ENCODE measurements at places on chromosomes 2 and 18.

GRCh38 chr2:170163411-170164065 is 14.4 kb upstream of the MYO3B start:
- DNase-seq: no peak

DNA sequence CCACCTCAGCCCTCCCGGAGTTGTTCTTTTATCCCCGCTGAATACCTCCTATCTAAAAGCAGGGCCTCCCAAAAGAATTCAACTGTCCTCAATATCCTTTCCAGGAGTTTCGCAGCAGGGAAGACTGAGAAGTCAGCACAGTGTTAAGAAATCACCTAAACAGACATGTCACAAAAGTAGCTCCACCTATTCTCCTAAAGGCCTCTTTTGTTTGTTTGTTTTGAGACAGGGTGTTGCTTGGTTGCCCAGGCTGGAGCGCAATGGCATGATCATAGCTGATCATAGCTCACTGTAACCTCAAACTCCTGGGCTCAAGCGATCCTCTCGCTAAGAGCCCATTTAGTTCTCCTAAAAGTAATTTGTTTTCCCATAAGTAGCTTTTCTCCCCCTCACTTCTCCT is 53.8 kb downstream of the TEX44 start:
- no peak for DNase-seq

DNA sequence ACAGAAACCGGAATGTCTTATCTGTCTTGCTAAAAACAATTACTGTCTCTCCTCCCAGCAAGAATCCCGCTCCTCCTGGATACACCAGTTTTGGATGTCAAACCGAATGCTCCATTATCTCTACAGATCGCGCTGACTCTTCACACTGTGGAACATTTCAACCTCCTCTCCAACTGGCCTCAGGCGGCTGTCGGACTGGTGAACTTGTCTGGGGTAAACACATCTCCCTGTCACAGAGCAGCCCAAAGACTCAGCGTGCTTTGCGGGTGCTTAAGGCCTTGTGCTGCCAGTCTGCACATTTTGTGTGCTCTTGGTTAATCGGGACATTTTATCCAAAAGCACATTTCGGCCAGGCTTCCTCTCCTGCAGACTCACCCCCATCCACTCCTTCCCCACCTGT is 173.1 kb downstream of the ICOS start:
- DNase-seq: no peak

GRCh38 chr18:61998957-61999356 is 106.2 kb upstream of the RNF152 start:
- no peak for DNase-seq

DNA sequence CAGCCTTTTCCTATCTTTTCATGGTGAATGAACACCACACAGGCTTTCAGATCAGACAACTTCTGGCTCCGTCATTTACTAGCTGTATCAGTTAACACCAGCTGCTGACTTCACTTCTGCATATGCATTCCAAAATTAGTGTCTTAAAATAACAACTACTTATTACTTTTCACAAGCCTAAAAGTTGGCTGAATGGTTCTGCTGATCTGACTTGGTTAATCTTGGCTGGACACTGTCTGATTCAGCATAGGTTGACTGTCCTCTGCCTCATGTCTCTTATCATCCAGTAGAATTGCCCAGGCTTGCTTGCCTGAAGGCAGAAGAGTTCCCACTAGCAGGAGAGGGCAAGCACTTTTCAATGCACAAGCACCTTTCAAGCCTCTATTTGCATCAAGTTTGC is 72.7 kb downstream of the MARCHF4 start:
- no peak for DNase-seq

GRCh38 chr2:98769784-98770183 is 38.9 kb upstream of the MGAT4A start:
- DNase-seq: no peak

GRCh38 chr2:235858881-235859280 is 309.3 kb downstream of the GBX2 start:
- no peak for DNase-seq

- DNase-seq: no peak
Measured at GRCh38 chr2:37415128-37415820, 70.8 kb downstream of the QPCT start.

GRCh38 chr18:35030277-35030989 is 10.8 kb upstream of the MAPRE2 start:
- no peak for DNase-seq

- DNase-seq: no peak
Measured at GRCh38 chr2:169291517-169291916, 70.8 kb downstream of the LRP2 start.

GRCh38 chr2:64359892-64360657 is 93.9 kb upstream of the LGALSL start:
- DNase-seq: peak; percentile 62

DNA sequence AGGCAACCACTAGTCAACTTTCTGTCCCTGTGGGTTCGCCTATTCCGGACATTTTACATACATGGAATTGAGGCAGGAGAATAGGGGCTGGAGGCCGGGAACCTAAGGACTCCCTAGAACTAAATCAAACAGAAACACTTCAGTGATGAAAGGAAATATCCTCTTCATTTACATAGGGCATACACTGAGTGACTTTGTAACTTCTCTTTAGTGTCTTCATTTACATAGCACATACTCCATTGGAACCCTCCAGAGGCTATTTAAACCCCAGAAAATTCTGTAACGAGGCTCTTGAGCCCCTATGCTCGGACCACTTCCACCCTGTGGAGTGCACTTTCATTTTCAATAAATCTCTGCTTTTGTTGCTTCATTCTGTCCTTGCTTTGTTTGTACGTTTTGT is 56.5 kb downstream of the CCDC195 start:
- DNase-seq: no peak

DNA sequence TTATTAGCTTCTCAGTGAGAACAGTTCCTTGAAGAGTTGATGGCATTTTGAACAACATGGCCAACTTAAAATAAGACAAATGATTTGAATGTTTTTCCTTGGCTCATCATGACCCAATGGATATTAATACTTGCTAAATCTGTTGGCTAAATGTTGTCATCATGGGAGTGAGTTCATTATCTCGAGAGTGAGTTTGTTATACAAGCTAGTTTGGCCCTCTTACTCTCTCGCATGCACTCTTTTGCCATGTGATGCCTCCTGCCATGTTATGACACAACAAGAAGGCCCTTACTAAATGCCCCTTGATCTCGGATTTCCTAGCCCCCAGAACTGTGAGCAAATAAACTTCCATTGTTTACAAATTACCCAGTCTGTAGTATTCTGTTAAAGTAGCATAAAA is 22.9 kb upstream of the SANBR start:
- no peak for DNase-seq

DNA sequence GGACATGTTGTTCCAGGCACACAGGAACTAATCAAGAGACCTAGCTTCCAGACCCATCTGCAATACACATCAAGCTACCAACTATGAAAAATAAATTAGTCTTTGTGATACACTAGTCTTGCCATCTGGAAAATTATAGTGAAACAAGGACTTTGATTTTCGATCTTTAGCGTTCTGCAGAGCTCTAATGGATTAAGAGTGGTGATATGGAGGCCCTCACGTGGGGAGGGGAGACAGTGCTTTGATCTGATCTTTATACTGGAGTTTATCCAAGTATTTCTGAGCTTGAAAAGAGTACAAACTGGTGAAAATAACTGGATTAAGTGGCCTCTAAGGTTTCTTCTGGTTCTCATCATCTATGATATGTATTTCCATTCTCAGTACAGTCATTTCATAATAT is 273.4 kb upstream of the CDH7 start:
- no peak for DNase-seq

GRCh38 chr2:215826376-215826775 is 187.0 kb downstream of the MREG start:
- no peak for DNase-seq

GRCh38 chr2:45585267-45585861 is 25.7 kb downstream of the SRBD1 start:
- no peak for DNase-seq

DNA sequence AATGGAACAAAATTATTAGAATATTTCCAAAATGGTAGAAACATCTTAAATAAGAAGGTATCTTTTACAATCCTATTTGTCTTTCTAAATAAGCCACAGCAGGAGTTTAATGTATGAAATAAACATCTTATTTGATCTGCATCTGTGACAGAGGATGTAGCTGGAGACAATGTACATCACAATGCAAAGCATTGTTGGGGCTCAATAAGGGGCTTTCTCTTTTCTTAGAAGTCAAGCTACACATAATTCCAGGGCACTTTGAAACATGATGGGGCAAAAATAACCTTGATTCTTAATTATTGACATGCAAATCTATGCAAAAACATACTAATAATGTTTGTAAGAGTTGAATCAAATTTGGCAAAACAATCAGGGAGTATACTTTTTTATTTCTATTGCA is 255.1 kb downstream of the DSC3 start:
- DNase-seq: no peak

DNA sequence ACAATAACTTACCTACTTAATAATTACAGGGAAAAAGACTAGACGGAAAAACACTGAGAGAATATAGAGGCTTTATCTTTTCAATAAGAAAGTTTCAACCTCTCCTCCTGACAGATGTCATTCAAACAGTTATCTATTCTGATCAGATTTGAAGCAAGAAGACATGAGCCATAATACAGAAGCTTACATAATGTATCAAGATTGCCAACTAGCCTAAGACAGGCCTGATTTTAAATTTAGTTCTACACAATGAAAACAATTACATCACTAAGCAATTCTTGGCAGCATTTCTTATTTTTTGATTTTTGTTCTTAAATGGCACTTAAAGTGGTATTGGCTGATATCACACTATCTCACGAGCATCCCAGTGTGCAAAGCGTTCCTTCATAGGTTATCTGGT is 41.6 kb downstream of the GPR155 start:
- DNase-seq: no peak

DNA sequence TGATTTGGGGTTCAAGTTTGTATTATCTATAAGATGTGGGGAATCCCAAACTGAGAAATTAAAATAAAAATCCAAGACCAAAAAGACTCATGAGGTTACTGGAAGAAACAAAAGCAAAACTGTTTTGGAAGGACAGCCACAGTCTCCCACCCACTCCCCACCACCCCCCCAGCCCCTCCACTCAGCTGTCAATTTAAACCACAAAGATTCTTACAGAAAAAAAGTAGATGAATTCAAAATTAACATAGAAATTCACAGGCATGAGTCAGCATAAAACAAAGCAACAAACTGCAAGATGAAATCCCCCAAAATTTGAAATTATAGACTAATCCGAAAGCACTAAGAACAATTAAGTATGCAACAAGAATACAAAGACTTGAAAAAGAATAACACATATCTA is 12.1 kb downstream of the MAP4K3 start:
- DNase-seq: no peak

DNA sequence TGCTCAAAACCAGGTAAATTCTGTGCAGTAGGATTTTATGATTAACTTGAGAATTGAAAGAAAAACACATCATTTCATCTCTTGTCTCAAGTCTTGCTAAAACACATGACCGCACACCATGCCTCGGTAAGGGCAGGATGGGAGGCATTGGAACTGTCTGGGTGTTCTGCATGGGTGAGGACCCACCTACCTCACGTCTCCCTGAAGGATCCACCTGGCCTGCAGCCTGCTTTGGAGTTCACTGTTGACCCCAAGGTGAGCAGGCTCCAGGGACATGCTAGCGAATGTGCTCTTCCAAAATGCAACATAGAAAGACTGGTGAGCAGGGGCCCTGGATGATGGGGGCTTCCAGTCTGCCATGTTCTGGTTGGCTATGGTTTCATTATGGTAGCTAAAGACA is 131.5 kb downstream of the NCK2 start:
- DNase-seq: no peak

GRCh38 chr2:216607277-216607560 is 26.0 kb upstream of the IGFBP2 start:
- no peak for DNase-seq

DNA sequence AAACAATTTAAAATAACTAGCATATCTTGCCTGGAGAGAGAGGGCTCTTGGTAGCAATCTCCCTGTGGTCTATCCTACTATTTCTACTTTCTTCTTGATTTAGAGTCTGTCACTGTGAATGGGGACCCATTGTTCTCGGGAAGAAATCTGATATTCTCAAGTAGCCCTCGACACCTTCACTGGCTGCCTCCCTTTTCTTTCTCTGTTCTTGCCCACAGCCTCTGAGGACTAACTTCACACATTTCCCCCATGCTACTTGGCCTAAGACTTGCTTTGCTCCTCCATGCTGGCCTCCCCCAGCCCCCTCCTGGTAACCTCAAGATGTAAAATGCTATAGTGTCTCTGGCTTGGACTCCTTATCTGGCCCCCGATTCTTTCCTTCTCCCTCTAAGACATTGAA is 58.8 kb upstream of the NT5C1B start:
- DNase-seq: no peak

GRCh38 chr2:85667561-85668008 is 414 bp downstream of the SFTPB start:
- no peak for DNase-seq

DNA sequence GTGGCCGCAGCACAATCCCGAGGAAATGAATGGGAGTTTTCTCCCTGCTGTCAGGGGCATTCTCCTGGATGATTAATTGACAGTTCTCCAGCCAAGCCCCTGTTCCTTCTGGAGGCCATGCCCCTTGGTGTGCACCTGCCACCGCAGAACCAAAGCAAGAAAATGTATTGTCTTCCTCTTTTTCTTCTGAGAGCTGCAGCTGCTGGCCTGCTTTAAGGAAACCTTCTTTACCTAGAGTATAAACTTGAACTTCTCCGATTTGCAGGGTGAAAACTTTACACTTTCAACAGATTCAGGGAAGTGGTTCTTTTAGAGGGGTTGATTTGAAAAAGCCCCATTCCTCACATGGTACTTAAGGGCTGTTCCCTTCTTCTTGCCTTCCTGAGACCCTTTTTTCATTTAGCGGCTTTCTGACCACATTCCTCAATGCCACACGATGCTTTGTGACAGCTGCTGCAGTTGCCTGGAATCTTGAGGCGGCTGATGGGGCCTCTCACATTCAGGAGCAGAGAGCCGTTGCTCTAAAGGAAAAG is 402.8 kb downstream of the TXNL1 start:
- no peak for DNase-seq

DNA sequence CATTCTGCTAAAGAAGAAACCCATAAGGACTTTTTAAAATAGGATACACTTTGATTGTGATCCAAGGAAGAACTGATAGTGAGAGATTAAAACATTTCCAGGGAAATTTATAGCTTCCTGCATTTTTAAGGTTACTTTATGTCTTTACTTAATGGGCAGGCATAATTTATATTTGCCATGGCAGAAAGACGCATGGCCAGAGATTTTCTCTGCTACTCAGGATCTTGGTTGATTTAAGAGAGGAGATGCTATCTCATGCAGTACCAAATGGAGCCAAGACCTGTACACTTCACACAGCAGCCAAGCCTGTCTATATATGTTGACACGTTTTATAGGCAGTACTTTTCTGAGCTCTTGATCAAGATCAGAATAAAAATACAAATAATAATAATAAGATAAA is 60.9 kb upstream of the NT5C1B start:
- DNase-seq: no peak
